ENCODE measurements at places on chromosomes 16 and 17.

- peak; percentile 69 for ATAC-seq
These were observed 57.0 kb downstream of the PITPNC1 start for GRCh38 chr17:67434061-67434525.

- no peak for ATAC-seq
These were observed 8.9 kb upstream of the TOB1 start for GRCh38 chr17:50875074-50875473.

DNA sequence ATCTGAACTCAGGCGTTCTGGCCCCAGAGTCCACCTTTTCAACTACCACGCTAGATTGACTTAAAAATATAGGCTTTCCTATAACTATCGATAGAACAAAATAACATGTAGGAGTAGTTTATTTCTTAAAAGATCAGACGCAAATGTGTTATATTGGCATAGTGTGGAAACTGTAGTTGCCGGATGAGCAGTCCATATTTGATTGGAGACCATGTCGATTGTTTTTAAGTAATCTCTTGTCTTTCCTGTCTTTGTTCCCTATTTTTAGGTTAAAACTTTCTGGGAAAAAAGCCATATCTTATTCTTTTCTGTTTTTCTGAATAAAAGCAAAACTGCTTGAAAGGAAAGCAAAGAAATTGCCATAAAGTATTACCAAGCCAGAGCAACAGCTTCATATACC is 53.1 kb downstream of the GAN start:
- ATAC-seq, result no peak

GRCh38 chr16:50642349-50642748 is 38.8 kb downstream of the SNX20 start:
- peak; percentile 96 for ATAC-seq

- peak; percentile 35 for ATAC-seq
These were observed 489 bp downstream of the ZC3H18 start for GRCh38 chr16:88570691-88571092.

DNA sequence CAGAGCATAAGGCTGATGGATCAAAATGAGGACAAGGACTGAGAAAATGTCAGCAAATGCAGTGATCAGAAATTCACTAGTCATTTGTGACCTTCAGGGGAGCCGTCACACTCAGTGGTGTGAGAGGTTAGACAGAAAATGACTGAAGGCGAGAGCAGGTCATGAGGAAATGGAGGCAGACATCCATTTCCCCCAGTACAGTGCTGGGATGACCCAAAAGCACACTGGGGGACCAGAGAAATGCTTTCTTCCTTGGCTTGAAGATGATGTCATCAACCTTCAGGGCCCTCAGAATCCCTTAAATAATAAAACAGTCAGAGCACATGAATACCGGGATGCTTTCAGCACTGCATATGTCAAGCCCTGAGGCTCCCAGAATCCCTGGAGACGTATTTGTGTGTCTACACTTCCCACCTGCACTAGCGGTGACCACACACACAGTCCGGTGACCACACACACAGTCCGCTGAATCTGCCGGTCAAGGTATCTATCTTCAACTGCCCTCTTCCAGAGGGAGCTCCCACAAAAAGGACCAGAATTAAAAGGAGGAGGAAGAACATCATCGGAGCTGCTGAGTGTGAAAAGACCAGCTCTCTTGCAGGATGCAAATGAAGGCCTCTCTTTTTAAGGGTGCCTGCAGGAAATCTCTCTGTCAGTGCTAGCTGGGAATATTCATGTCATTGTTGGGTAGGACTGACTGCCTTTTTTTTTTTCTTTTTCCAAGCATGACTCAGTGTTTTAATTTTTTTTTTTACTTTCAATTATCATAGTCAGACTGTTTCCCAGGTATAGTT is 8.2 kb downstream of the UBE2O start:
- ATAC-seq, result peak; percentile 33

GRCh38 chr17:52159246-52160135 is 977 bp upstream of the CA10 start:
- no peak for ATAC-seq

- no peak for ATAC-seq
These were observed 17.2 kb upstream of the PRM1 start for GRCh38 chr16:11298143-11298900.

DNA sequence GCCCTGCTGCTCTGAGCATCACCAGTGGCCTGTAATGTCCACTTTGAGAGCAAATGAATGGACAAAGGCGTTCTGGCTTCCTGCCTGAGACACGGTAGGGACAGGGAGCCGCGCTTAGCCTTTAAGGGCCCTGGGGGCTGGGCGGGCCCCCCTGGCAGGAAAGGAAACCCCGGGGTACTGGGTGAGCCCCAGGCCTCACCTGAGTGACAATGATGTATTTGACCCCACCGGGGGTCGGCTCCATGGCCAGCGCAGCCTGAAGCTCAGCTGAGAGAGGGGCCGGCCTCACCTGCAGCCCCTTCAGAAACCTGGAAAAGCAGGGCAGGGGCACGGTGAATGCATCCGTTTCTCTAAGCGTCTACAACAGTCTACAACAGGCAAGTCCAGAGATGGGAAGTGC is 2.2 kb upstream of the CYBA start:
- no peak for ATAC-seq

DNA sequence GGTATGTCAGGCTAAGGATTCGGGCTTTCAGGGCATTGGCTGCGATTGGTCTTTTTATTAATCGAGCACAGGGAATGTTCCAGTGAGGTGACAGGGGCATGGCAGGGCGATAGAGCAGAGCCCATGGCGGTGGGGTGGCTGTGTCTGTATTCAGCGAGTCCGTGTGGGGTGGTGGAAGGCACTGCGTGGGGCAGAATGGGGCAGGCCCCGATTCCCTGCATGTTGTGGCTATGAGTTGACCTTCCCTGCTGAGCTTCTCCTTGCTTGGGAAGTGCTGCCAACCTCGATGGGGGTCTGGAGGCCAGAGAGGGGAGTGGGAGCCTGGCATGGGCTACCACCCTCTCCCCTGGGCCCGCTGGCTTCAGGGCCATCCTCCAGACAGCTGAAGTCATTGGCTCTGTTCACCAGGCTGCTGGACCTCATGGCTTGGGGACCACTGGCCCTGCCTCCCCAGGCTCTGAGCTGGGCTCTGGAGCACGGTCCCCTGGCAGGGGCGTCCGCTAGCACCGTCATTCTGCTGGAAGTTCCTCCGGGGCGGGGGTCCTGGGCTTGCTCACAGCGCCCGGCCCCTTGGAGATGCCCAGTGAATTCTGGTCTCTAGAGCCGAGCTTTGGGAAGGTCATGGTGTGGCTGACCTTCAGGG is 92.1 kb downstream of the NPIPB11 start:
- no peak for ATAC-seq

DNA sequence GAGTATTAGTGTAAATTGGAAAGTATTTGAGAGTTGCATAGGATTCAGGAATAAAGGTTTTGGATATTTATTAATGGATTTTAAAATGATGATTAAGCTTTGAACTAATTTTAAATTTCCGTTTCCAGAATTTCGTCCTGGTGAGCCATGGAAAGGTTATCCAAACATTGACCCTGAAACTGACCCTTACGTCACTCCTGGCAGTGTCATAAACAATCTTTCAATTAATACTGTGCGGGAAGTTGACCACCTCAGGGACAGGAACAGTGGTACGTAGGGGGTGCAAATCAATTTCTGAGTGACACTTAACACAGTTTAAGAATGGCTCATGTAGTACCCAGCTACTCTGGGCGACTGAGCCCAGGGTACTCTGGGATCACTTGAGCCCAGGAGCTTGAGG is 29.1 kb upstream of the SLC5A11 start:
- no peak for ATAC-seq

DNA sequence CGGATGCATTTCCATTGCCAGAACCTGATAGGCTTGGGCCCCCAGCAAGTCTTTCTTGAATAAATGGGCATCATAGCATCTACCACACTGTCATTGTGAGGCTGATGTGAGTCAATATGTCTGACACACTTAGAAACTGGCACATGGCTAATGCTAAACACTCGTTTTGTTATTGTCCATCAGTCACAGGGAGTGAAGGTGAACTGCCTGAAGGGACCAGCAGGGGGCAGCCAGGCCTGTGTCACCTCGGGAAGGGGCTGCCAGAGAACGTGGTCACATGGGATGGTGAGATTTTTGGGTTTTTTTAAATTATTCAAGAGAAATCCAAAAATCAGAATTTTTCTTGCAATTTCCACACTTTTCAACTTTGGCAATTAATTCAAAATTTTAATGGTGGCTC is 831 bp upstream of the RCVRN start:
- ATAC-seq, result no peak

GRCh38 chr17:17859909-17860765 is 23.4 kb upstream of the SREBF1 start:
- peak; percentile 91 for ATAC-seq

GRCh38 chr16:70476272-70477020 is 22.1 kb downstream of the FCSK start:
- peak; percentile 96 for ATAC-seq

DNA sequence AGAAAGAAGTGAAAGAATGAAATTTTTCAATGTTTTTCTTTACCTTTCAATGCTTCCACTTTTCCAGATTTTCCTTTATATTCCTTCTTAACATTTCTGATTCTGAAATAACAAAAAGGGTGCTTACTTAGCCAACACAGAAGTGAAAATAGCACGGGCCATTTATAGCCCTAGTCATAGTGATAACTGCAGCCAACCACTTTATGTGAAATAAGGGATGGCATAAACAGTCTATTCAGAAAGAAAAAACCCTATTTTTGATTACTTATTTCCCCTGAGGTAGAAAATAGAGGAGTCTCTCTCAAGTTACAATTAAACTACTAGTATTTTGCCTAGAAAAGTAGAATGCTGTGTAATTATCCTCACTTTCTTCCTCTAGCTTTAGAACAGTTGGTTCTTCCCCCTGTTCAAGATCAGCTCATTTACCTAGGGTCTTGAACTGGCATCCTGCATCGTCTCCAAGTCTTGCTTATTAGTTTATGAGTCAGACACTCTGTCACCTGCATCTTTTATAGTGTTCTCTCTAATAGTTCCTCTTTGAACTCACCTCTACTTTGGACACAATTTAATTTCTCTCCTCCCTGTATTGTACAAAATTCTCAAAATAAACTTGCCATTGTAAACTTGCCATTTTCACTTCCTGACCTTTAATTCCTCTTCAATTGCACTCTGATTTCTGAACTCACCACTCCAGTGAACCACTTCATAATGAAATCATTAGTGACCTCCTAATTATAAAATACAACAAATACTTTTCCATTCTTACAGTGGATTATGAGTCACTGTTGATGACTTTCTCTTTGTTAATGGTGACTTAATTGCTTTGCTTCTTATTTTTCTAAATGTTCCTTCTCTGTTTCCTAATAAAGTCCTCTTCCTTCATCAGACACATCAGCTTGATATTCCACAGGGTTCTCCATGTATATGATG is 23.6 kb downstream of the ABCA6 start:
- no peak for ATAC-seq

DNA sequence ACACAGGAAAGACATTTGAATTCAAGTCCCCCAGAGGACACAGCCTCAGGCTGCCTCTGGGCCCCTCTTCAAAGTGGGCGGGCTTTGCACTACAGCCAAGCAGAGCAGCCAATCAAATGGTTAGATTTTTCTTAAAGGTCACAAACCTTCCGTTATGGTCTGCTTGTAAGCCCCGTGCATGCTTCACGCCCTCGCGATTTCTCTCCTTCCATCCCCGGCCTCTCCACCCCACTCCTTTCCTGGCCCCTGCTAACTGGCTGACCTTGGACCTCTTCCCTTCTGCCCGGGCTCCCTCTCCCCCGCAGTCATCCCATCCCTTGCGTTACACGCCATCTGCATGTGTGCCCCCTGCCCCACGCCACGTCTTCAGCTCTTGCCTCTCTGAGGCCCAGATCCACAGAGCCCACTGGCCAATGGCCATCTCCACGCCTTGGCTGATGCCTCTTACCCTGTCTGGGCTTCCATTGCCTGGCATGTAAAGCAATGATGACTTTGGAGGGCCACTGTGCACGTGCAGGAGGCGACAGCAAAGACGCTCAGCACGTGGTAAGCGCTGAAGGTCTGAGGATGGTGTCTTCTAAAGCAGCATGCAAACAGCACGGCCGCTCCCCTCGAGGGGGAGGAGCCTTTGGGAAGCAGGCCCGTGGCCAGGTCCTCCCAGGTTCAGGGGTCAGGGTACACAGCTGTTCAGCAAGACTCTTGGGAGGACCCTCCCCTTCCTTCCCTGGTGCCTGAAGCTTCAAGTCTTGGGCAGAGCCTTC is 86.8 kb downstream of the ZDHHC7 start:
- no peak for ATAC-seq

- no peak for ATAC-seq
These were observed 32.9 kb downstream of the PCTP start for GRCh38 chr17:55783684-55784245.
